ENCODE measurements at places on chromosomes 16 and 17.

GRCh38 chr16:77732241-77732946 lies 10.1 kb downstream of the NUDT7 start:
- no peak for DNase-seq

- DNase-seq: no peak
Observed at GRCh38 chr17:48513097-48513496, 17.7 kb downstream of the HOXB1 start.

GRCh38 chr17:80124351-80124981 lies 22.5 kb downstream of the EIF4A3 start:
- DNase-seq: no peak

DNA sequence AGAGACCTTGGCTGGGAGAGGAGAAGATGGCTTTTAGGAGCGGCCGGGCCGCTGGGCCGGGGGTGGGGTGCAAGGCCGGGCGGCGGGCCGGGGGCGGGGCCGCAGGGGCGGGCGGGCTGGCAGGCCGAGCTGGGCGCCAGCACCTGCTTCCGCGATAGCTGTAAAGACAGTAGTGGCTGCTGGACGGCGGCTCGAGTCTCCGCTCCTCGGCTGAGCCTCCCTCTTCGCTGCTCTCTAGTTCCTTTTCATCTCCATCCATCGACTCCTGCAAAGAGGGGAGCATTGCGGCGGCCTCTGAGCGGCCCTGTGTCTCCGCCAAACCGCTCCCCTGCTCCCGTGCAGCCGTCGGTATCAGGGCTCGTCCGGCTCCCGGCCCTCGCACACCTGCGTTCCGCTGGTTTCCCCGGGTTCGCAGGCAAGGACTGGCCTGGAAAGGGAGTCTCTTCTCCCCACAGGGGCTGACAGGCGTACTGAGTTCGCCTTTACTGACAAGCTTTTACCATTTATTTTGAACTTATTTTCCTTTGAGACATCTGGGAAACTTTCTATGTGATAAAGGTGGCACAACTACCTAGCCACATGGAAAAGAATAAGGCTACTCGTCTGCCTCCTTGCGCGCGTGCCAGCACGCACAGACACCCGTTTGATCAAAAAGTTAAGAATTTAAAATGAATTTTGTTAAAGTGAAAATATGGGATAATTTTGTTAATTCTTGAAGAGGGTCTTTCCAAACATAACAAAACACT lies at the start of gene C17orf75:
TSS of gene C17orf75 (minus strand) at position 317 of the 746 bp plus-strand sequence. CDS start at position 283, 34 bp downstream.
- peak; percentile 67 for DNase-seq

- no peak for DNase-seq
Observed at GRCh38 chr16:66905633-66906539, 12.8 kb downstream of the CDH16 start.

DNA sequence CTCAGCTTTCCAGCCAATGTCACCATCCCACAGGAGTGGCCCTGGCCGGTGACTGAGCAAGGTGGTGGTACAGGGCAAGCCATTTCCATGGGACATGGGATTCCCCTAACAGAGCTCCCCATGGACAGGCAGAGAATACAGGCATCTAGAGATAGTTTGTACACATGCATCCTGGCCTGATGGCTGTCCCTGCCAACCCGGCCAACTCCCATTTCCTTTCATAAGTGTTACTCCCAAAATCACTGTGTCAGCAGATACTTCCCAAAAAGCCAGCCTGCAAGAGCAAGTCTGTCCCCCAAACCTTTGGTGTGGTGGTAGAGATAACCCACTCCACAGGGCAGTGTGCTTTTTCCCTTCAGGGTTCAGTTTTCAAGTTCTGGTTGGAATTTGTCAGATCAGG lies 32.4 kb upstream of the SLC47A1 start:
- no peak for DNase-seq

DNA sequence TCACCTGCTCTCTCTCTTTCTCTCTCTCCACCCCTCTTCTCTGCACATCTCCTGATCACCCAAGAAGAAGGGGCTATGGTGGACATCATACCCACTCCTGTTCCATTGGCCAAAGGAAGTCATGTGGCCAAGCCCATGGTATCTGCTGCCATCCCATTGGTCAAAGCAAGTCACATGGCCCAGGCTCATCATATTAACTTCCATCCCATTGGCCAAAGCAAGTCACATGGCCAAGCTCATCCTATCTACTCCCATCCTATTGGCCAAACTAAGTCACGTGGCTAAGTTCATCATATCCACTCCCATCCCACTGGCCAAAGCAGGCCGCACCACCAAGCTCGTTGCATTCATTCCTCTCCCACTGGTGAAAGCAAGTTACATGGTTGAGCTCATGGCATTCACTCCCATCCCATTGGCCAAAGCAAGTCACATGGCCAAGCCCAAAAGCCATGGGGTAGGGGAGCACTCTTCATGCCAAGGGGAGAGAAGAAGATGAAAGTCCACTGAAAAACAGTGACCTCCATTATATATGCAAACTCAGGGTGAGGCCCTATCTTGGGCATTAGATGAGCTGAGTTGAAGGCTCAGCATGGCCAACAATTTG lies 29.2 kb downstream of the SNX20 start:
- DNase-seq: no peak

DNA sequence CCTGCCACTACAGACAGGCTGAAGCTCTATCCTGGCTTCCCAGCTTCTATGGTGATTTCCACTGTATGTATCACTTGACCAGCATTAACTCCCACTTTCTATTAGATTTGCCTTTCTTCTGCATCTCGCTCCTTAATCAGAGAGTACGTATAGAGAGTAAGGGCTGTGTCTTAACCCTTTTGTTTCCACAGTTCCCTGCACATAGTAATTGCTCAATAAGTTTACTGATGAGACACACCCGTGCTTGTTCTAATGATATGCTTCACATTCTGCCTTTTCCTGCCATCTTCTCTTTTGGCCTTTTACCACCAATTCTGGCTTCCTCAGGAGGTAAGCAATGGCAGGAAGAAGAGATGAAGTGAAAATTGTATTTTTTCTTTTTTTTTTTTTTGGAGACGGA lies 20.6 kb upstream of the USP36 start:
- DNase-seq: no peak

GRCh38 chr16:86798247-86799041 lies 220.1 kb downstream of the FOXL1 start:
- DNase-seq: no peak

DNA sequence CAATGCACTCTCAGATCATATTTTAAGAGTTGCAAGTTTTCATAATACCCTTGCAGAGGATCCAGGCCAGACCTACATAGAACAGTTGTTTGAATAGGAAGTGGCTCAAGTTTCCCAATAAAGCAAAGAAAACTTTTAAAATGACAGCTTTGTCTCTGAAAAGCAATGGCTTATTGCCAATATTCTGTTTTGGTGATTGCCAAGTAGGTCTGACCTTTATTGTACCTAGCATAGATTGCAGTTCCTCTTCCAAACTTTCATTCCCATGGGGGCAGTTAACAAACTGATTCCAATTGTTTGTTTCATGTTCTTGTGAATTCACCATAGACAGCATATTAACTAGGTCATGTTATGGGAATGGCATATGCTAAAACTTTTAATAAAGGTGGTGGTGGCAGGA lies 664.6 kb upstream of the CA10 start:
- no peak for DNase-seq

GRCh38 chr17:67637901-67638641 lies 79.7 kb upstream of the NOL11 start:
- no peak for DNase-seq

DNA sequence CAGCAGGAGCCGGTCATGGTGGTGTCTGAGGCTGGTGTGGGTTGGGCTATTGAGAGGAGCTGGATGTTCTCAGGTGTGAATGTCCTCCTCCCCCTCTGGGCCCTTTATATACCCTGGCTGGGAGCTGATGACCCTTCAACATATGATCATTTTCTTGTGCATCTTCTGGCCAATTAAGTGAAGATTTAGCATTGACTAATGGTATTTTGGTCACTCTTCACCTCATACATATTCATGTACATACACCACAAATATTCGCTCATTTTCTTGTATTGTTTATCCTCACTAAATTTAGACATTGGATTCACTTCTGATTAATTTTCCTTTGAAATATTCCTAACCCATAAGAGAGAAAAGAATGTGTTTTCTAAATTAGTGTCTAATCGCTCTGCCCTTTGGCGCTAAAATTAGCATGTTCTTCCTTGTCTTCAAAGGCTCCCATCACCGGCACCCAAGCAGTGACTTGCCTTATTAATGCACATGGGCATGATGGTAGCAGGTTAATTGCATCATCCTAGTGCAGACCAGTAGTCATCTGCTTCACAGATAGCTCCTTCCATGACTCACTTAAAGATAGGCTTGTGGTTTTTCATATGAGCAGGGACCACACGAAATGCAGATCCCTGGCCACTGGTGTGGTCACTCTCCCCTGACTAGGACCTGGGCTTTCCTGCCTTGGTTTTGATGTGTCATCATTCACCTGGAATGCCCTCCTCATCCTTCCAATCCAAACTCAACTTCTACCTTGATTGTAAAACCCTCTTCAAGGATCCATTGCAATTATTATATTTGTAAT lies at the start of gene KRTAP2-4:
TSS of gene KRTAP2-4 (minus strand) at position 51 of the 796 bp plus-strand sequence. CDS start at position 17, 34 bp downstream.
- DNase-seq: no peak

- no peak for DNase-seq
Observed at GRCh38 chr17:32223703-32224102, 41.9 kb upstream of the RHBDL3 start.

DNA sequence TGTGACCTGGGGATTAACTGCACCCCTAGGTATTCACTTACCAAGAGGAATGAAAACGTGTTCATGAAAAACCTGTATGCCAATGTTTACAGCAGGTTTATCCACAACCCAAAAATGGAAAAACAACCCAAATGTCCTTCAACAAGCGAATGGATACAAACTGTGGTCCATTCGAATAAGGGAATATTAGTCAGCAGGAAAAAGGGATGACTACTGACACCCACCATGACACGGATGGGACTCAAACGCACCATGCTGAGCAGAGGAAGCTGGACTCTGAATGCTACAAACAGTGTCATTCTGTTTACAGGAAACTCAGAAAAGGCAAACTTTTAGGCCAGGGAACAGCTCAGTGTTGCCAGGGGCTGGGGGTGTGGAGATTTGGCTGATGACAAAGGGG lies 4.9 kb downstream of the SLC38A10 start:
- DNase-seq: no peak

DNA sequence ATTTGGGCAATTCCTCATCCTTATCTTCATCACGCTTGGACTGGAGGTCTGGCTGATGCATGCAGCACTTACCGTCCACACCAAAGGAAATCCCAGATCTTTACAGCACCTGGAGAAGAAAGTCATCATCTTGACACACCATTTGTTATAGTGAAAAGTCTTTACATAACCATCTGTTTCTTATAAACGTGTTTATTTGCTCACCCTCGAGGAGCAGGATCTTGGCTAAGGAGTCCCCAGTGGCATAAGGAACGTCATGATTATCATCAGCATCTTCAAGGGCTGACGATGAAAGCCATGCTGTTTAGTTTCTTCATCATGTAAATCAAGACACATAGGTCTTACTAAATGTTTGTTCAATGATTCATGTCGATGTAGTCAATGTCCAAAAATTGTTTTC lies 248.8 kb upstream of the ELAC2 start:
- DNase-seq: no peak

DNA sequence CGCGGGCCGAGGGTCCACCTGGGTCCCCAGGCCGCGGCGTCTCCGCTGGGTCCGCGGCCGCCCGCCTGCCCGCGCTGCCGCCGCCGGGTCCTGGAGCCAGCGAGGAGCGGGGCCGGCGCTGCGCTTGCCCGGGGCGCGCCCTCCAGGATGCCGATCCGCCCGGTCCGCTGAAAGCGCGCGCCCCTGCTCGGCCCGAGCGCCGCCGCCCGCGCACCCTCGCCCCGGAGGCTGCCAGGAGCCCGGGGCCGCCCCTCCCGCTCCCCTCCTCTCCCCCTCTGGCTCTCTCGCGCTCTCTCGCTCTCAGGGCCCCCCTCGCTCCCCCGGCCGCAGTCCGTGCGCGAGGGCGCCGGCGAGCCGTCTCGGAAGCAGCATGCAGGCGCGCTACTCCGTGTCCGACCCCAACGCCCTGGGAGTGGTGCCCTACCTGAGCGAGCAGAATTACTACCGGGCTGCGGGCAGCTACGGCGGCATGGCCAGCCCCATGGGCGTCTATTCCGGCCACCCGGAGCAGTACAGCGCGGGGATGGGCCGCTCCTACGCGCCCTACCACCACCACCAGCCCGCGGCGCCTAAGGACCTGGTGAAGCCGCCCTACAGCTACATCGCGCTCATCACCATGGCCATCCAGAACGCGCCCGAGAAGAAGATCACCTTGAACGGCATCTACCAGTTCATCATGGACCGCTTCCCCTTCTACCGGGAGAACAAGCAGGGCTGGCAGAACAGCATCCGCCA lies 504 bp downstream of the FOXC2 start:
- DNase-seq: no peak

GRCh38 chr16:19228575-19228974 lies 57.0 kb upstream of the CLEC19A start:
- DNase-seq: no peak

DNA sequence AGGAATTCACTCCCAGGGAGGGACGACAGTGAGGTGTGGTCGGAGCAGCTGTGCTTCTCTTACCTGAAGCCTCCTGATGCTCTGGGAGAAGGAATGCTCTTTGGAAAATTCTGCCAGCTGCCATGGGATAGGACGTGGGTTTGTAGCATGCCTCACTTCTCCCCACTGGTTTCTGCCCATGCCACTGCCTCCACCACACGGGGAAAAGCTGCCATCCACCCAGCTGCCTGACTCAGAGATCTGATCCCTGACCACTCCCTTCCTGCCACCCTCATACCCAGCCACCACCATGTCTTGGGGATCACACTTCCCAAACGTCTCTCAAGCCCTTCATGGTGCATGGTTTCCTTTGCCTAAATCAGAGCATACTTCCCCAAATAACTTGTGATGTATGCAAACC lies 80.0 kb downstream of the CPPED1 start:
- DNase-seq: no peak

DNA sequence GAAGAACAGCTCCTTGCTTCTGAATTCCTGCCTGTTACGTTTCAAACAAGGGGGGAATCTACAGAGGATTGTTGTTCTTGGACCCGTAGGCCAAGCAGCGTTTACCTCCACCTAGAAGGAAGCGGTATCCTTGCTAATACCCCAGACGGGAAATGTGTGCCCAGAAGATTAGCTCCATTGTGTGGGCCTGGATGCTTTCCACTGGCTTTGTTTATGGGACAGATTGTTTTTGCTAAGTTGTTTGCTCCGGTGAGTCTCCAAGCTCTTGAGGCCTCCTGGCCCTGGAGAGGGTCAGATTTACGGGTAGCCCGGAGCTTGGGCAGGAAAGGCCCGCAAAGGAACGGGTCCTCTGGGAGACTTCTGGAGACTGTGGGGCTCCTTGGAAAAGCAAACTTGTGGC lies 28.4 kb upstream of the MRTFB start:
- DNase-seq: no peak

DNA sequence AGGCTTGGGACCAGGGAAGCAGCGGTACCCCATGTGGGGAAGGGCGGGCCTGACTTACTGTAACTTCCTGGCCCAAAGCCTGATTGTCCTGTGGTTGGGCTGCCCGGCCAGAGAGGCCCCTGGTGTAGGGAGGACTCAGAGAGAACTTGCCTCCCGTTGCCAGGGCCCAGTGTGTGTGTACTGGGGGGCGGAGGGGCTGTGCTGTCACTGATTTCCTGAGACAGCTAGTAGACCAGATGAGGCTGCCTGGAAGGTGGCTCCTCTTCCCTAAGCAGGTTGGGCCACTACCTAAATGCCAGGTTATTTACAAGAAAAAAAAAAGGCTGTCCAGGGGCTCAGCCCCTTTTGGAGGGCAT lies 16.7 kb downstream of the SOCS3 start:
- DNase-seq: no peak

All from stimulated activated CD4-positive, alpha-beta T cell treated with anti-CD3 and anti-CD28 coated beads, Interleukin-15, amount 100 ng/mL, for 1 hour (primary cell).